Right hindlimb (tissue), 1 donor: ENCODE measurements at places on chromosomes 5 and 9.

- DNase-seq = peak; percentile 83
Observed at GRCh38 chr5:180816608-180817534, 14.3 kb upstream of the MGAT1 start.

GRCh38 chr5:68515514-68515913 is 300.0 kb downstream of the PIK3R1 start:
- no peak for DNase-seq

DNA sequence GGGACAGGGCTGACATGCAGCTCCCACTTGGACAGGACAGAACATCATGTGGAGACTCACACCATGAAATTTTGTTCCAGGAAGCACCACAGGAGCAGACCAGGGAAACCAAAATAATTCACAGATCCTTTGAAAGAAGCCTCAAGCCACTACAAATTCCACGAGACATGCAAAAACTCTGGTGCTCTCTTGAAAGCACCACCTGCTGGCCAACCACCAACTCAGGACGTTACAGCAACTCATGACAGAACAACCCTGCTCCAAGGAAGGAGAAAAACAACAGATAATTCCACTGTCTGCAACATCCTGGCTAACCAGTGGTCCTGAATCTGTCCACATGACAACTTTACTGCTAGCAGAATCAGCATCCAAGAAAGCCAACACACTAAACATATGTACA is 516.0 kb downstream of the SPATA31D1 start:
- DNase-seq = no peak

DNA sequence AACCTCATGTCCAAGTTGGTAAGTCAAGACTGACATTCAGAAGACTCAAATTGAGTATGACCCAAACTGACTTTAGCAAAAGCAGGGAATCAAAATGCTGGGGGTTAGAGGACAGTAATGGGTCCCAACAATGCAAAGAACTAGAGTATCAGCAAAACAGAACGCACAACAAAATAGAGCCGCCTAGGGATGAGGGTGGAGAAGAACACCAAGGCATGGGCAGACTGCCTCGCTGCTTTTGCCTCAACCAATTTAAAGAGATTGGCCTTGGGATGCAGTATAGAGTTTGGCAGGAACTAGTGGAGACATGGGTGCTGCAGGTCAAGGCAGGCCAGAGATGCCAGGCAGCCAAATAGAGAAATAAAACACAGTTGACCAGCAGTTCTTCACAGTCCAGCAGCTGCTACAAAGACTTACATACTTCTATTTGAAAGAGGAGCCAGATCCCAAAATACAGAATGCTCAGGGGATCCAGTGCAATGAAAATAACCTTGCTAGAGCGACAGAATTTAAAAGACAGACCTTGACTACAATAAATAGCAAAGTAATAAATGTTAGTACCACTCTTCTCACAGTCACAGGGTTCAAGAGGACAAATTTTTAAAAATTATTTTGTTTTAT is 83.9 kb upstream of the NIPBL start:
- DNase-seq = no peak

DNA sequence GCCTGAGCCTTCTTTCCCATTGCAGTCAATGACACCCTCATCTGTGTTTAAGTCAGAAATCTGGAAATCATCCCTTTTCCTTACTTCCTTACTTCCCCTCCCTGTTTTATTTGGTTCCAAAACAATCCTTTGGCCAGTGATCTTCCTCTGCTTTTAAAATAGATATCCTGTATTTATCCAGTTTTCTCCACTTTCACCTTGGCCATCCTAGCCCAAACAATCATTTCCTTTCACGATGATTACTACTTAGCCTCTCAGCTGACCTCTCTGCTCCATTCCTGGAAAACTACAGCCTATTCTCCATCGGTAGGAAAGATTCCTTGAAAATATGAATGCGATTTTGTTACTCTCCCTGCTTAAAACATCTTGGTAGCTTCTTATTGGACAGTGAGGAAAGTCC is 565.4 kb downstream of the TLR4 start:
- no peak for DNase-seq

DNA sequence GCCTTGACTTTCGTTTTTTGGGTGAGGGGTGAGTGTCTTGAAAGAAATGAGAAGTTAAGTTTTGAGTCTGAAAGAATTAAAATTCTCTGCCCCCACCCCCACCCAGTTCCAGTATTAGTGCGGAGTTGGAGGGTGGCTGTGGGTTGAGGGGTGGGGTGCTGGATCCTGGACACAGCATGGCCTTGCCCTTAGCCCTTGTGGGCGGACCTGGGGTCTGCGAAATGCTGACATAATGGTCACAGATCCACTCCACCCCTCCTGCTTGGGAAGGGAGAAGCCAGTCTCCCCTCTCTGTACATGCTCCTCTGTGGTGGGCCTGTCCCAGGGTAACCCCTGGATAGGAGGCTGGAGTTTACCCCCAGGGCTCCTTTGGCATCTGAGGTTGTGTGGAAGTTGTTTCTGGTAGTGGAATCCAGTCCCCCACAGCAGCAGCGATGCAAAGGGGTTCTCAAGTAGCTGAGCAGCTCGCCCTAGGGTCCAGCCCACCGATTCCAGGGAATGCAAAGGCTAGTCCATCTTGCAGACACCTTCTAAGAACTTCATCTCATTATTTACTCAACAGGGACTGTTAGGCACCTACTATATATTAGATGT is 42.8 kb upstream of the TCF7 start:
- DNase-seq = no peak

DNA sequence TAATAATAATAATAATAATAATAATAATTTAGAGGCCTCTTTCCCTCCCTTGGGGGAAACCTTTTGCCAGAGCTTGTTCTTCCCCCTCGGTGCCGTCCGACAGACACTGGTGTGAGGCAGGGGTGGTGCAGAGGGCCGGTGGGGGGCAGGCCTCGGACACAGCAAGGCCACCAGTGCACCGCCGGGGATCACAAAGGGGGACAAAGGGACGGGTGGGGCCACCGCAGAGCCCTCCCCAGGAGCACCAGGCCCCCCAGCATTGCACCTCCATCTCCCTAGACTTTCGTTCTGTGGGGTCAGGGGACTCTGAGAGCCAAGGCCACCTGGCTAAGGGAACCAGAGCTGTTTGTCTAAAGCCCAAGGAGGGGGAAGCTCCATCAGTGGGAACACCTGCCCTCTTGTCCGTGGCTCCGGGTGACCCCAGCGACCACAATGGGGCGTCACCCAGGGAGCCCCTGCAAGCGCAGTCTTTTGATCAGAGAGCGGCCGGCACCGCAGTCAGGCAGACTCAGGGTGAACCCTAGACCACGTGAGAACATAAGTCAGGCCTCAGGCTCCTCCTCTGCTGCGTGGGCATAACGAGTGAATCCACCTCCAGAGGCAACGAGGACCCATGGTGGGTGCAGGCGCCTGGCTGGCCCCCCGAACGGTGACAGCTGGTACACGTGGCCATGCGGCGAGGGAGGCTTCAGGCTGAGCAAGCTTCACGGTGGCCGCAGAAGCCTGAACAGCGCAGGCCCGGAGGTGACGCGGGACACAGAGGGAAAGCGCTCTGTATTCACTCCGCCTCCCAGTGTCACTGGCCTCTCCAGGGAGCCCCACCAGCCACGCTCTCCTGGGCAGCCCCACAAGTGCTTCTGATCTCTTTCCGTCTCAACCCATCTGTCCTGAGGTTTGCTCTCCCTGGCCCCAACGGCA is 12.0 kb upstream of the QSOX2 start:
- no peak for DNase-seq

DNA sequence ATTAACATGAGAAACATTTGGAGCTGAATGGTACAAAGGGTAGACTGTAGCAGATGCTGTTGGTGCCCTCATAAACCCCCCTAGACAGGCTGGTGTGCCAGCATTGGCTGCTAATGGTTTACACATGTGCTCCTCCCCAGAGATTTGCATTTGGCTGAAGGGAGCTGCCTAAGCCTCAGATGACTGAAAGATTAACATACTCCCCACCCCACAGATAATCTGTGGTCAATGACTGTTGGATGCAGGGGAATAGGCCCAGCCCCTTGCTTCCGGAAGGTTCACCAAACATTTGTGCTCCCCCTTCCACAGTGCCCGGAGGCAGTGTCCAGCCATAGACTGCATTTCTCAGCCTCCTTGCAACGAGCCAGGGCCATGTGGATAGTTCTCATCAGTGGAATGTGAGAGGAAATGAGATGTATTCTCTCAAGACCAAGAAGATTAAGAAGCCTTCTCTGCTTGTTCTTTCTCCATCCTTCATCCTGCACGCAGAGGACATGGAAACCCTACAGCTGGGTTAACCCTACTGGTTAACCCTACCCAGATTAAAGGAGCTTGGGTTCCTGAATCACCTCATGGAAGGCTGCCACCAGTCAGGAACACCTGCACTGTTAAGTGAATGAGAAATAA is 79.6 kb downstream of the PHAX start:
- peak; percentile 24 for DNase-seq

GRCh38 chr5:124941051-124942049 is 194.9 kb upstream of the ZNF608 start:
- no peak for DNase-seq

GRCh38 chr5:110383231-110383630 is 343.2 kb downstream of the TMEM232 start:
- DNase-seq = no peak
